ENCODE measurements at places on chromosomes 12 and 14. TPM values are rescaled to one million over a fixed set of nuclear protein-coding genes. Genes with fewer than 3 reads are reported as not detected.

The MYF6 gene
- not detected for total RNA-seq

GRCh38 chr12:64194333-64195149 lies 27.6 kb downstream of the KICS2 start:
- DNase-seq: no peak

GRCh38 chr14:59325906-59326305 lies 137.4 kb downstream of the DAAM1 start:
- no peak for DNase-seq

DNA sequence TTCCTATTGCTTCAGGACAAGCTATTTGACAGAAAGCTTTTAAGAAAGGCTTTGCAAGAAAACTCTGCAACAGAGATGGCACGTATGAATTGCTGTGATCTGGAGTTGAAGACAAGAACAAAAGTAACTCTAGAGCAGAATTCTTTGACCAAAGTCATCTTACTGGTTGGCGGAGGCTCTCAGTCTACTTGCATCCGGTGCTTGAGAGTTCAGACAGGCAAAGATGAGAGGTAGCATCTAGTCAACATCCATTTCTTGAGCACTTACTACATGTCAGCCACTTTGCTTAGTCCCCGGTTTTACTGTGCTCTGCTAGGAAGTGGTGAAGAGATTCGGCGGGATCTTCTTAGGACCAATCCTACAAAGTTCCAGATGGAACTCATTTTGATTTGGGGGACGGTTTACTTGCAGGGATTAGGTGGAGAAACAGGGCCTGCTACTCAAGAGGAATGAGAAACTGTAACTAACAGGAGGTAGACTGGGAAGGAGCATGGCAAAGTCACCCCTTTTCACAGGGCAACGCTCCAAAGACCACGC lies 404 bp upstream of the CCDC91 start:
- no peak for DNase-seq

DNA sequence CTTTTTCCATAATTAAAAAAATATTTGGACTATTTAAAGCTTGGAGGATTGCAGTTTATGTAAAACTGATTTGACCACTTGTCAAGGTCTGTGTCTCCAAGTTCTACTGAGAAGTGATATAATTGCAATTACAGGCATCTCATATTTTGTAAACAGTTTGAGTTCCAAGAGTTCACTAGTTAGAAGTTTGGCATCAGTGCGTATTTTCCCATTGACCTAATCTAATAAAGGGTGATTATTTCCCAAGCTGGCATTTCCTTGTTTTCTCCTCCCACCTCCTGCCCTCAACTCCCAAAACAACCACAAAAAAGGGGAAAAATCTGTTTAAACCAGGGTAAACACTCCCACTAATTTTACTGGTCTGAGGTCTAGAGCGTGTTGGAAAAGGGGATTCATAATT lies 3.0 kb upstream of the MYF6 start:
- no peak for DNase-seq

DNA sequence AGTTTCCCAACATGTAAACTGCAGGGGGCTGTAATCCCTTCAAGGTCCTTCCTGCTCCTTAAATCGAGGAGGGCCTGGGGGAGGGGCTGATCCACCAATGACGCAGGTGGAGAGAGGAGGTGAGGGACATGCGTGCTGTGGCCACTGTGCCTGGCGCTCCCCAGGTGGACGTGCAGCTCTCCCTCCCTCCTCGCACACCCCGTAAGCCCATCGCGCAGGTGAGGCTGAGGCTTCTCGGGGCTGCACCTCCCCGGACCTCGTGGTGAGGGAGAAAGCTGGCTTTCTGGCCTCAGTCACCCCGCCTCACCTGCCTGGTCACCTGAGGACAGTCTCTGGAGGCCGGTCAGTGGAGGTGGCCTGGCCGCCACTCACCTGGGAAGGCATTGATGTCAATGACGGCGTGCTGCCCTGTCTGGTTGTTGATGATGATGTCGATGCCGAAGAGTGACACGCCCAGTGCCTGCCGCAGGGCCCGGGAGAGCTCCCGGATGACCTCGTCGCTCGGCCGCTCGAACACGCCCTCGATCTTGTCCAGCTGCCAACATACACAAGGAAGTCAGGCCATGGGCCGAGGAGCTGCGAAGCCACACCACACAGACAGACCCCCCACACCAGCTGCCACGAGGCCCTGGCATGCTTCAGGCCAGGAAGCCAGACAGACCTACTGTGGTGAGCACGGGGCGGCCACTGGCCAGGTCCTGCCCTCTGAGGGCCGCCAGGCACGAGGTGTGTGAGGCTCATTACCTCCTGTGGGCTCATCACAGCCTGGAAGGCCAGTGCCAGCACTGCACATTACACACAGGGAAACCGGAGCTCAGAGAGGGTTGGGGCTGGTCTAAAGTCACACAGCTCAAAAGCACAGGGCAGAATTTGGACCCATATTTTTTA lies 23.3 kb downstream of the CHGA start:
- DNase-seq: peak; percentile 81

DNA sequence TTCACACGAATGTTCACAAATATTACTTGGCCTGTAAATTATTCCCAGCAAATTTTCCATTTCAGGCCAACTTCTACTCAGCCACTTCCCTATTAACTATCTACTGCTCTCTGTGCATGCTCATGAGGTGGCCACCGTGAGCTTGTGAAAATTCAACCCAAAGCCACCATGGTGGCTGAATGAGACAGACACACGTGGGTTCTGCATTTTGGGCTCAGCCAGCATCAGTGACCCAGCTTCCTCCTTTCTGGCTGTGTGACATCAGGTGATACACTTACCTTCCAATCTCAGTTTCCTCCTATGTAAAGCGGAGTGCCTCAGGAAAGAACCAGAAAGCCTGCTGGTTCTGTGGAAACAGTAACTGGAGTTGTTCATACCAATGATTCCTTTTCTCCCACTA lies 175.8 kb downstream of the FOXN3 start:
- DNase-seq: no peak

GRCh38 chr14:38286452-38286851 lies 30.6 kb upstream of the CLEC14A start:
- DNase-seq: no peak

GRCh38 chr12:5073054-5073453 lies 29.4 kb downstream of the KCNA5 start:
- no peak for DNase-seq

DNA sequence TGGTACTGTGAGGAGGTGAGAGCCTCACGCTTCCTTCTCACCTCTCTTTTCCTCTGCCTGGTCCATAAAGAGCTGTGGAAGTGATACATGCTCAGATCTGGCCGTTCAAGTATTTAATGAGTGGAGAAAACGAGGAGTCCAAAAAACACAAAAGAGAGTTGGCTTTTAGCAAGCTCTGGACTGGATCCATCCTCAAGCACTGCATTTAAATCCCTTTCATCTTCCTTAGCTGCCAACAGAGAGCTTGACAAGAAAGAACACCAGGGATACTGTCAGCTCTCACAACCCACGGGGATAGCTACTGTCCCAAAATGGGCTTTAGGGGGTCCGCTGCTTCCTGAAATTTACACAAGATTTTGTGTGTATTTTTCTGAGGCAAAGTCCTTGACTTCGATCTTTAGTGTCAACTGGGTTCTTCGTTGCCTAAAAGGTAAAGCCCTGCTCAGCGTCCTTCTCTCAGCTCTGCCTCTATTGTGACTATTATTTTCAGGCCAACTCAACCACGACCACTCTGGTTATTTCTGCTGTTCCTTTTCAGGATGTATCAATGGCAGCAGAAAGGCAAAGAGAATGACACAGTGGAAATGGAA lies 120.9 kb downstream of the TMTC1 start:
- DNase-seq: no peak

DNA sequence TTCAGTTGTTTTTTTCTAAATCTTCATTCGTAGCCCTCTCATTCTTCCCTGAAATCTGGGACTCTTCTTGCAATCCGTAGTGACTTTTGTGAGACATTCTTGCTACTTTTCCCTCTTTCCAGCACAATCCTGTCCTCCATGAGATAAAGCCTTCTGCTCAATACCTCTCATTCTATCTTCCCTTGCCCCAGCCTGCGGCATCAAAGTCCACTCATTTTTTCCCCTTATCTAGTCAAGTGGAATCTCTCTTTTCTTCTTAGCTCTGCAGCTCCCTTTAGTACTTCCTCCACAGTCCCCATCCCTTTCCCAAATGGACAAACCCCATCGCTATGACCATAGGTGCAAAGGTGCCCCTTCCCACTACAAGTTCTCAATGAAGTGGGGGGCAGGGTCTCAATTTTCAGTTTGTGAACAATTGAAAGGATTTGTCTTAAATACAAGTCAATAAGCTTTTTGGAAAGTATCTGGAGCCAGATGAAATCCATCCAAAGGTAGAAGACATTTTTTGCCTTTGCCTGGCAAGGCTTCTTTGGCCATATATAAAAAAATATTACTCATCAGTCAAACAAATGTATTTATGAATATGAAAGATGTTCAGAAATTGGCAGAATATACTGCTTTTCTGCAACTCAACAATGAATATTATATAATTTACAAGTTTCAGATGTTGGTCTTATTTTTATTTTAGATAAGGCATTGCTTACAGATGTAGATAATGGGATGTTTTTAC lies 179.4 kb downstream of the SNAPC1 start:
- DNase-seq: no peak

- DNase-seq: no peak
Observed at GRCh38 chr12:53699678-53700025, 23.8 kb upstream of the ATP5MC2 start.

GRCh38 chr12:114221136-114221833 lies 184.7 kb downstream of the TBX5 start:
- DNase-seq: peak; percentile 79

DNA sequence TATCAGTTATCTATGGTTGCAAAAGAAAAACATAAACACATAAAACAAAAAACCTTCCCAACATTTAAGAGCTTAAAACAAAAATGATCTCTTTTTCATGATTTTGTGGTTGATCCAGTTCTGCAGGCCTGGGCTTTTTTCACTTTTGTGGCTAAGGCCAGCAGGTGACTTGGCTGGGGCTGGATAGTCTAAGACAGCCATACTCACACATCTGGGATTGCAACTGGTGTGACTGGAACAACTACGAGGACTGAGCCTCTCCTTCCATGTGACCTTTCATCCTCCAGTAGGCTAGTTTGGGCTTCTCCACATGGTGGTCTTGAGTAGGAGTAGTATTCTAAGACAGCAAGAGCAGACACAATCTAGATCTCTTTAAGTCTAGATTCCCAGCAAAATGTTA lies 7.2 kb upstream of the PKP2 start:
- no peak for DNase-seq

- DNase-seq: no peak
Observed at GRCh38 chr12:51362307-51362706, 15.8 kb upstream of the CELA1 start.

DNA sequence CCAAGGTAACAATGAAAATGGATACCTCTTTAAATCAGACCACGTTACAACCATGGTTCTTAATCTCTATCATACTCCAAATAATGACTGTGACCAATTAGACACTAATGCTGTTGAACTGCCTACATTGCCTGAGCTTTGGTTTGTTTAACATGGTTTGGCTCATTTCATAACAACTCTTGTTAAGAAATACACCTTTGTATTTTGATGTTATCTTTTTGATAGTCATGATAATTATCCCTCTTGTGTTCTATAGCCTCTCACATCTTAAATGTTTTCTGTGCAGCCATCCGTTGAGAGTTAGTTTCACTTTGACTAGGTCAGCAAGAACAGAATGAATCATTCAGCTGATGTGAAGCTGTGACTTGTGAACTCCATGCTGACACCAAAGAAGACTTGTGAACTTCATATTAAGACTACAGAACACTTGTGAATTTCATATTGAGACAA lies 75.5 kb upstream of the RERGL start:
- DNase-seq: no peak

Measured in Right ventricle myocardium superior (tissue), 1 donor.